ENCODE measurements at places on chromosomes 5 and 9.

DNA sequence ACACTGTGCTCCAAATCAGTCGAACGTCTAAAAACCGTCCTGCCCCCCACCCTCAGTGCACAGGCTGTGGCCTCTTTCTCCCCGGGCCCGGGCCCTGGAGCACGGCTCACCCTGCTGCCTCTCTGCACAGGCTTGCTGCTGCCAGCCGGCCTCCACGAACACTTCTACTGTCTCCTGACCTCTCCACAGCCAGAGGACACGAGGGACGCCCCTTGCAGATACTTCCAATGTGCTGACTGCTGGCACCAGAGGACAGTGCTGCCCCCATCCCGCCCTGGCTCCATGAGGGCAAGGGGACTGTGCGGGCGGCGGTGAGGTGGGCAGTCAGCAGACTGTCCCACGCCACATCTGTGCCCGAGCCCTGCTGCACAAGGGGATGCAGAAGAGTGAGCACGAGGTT lies 174.8 kb downstream of the COL23A1 start:
- no peak for DNase-seq

DNA sequence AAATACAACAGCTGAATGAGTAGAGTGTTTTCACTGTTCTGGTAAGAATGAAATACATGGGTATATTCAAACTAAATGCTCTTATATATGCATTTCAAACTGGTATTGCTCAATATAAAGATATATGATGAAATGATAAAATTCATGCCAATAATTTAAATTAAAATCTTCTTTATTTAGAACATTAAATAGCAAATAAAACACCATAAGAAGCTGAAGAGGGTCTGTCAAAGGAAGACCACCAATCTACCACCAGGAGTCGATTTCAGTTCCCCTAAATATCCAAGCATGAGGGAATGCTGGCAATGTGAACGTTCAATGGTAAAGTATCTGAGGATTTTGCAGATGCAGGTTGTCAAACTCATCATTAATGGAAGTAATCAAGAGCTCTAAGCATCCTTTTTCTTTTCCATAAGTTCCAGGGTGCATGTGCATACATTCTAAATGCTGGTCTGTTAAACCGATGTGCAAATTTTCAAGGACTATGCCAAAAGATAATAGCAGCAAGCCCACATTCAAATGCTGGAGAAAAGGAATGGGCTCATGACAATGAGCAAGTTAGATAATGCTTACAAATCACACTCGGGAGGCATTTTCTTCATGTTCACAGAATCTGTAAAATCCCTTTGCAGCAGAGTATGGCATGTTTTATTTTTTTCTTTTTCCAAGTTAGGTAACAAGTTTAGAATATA lies 118.8 kb upstream of the MTAP start:
- no peak for DNase-seq

- DNase-seq = no peak
Observed at GRCh38 chr5:69004676-69005075, 89.1 kb upstream of the SLC30A5 start.

GRCh38 chr9:120383999-120384924 lies 195.7 kb downstream of the CDK5RAP2 start:
- DNase-seq = no peak

DNA sequence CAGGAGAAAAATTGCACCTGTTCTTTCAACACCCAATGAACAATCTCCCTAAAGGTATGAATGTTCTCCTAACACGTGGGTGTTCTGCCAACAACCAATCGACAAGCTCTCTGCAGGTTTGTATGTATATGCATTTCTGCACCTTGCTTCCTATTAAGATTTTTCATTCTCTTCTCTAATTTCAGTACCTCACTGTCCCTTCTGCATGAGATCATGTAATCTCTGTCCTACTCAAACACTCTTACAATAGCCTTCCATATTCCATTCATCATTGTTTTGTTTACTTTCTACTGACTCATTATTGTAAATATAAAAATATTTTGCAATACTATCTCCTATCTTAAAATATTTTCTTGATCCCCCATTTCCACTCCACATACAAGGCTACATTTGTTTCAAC lies 382.0 kb downstream of the CDH12 start:
- no peak for DNase-seq

GRCh38 chr5:95823738-95824609 lies 1.4 kb upstream of the GLRX start:
- DNase-seq = no peak

- DNase-seq = peak; percentile 27
Observed at GRCh38 chr9:131503626-131504465, 1.1 kb downstream of the POMT1 start.

- DNase-seq = no peak
Observed at GRCh38 chr9:112355427-112355897, 22.0 kb upstream of the PTBP3 start.

- DNase-seq = no peak
Observed at GRCh38 chr5:168479166-168479565, 7.1 kb upstream of the RARS1 start.

DNA sequence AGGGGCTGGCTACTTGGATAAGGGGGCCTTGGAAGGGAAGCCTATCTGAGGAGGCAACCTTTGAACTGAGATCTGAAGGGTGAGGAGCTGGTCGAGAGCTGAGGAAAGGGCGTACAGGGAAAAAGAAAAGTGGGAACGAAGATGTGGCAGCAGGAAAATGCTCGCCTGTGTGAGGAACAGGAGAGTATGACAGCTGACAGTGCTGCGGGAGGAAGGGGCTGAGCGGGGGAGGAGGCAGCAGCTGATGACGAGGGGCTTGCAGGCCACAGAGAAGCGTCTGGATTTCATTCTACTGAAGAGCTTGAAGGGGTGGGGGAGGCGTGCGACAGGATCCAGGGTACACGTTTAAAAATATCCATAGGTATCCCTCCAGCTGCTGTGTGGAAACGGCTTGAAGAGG lies 28.9 kb downstream of the SH3PXD2B start:
- no peak for DNase-seq

DNA sequence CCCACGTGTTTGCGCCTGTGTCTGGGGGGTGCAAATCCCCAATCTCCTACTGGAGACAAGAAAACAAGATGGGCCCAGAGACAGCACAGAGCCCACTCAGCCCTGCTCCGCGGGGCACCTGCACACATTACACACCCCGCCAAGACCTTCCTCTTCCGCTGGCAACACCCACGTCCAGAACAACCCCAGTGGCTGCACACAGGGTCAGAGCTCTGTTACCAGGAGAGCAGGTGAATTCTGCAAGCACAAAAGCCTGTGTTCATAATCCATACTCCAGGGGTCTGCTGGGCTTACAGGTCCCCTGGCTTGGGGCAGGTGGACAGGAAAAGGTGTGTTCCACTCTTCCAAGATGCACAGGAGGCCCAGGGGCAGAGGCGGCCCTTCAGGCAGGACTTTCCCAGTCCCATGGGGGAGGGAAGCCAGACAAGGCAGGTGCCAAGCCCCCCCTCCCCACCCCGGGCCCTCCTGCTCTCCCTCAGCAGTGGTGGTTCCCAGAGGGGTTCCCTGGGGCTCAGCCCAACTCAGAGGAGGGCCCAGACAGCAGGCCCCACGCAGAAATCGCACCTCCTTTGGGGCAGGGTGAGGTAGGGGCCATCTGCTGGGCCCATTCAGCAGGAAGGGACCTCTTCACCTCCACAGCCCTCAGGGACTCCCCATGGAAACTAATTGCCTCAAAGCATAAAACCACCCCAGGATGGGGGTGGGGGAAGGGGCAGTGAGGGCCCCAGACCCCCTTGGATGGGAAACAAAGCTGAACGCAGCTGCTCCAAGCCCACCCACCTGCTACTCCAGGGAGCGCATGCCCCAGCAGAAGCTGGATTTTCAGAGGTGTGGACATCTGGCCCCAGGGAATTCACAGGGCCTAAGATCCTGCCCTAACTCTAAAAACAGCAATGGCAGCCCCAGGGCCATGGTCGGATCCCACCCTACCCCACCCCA lies 105.3 kb downstream of the VAV2 start:
- no peak for DNase-seq

- no peak for DNase-seq
Observed at GRCh38 chr5:168793841-168794837, 215.0 kb upstream of the PANK3 start.

GRCh38 chr5:104347119-104347708 lies 784.6 kb upstream of the NUDT12 start:
- no peak for DNase-seq

DNA sequence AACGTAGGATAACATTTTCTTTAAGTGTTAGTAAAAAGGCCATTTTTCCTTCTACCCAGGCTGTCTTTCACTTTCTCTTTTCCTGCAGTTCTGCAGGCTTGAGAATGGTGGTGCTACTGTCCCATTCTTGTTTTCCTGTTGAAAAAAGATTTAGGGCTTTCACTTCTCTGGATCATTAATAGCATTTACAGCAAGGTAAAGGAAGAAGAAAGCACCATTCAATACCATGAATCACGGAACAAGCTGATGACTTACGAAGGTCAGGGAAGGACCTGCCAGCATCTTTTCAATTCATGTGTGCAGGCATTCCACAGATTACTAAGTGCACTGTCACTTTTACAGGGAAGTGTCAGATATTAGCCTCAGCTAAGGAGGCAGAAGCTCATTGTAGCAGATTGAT lies 292.8 kb downstream of the YTHDC2 start:
- no peak for DNase-seq

DNA sequence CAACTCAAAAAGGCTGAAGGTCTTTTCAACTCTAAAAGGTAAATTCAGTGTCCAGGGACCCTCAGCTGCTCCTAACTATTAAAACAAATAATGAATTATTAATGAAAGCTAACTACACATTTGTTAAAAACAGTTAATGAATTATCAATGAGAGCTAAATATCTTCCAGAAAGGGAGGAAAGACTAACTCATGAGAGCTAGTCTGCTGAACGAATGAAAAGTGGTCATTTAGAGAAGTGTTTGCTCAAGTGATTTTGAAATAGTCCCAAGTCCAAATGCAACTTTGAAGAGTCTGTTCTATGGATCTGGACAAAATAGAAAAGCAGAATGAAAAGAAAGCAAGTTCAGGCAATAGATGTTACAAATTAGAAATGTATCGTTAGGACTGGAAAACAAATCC lies 133.9 kb upstream of the SPEF2 start:
- no peak for DNase-seq

DNA sequence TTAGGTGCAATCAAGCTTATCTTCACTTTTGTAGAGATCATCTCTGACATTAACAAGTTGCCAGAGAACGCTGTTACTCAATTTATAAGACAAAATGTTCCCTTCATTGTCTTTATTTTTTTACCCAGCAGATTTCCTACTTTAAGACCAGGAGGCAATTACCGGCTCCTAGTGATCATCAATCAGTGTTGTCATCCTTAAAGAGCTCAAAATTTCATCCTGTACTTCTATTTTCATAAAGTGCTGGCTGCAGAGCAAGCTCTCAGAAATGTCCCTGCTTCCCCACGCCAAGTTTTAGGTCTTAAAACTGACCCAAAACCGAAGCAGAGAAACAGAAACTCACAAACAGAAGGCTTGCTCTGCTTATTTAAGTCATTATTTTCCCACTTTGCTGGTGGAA lies 82.9 kb downstream of the PJA2 start:
- DNase-seq = no peak

DNA sequence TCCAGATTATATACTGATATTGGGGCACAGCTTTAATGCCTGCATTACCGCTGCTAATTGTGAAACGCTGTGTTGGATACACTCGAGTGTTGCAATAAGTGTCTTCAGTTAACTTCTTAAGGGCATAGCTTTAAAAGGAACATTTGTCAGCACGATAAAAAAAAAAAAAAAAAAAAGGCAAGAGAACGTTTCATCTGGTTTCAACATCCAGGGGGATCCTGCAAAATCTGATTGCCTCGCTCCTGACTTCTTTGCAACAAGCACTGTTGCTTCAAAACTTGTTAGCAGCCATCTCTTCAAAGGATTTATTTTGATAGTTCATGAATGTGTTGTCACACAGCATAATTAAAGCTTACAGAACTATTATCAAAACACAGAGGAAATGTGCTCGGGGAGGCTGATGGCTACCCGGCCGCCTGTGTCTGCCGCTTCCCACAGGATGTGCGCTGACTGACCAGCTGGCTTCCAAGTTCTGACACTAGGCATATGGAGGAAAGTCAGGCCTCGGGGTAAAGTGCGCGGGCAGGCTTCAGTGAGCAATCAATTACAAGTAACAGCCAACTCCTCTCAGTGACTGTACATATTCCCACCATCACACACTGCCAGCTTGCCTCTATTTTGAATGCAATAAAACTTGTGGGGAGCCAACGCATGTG lies 77.7 kb downstream of the EBF1 start:
- no peak for DNase-seq

GRCh38 chr5:143879646-143880045 lies 67.7 kb downstream of the HMHB1 start:
- no peak for DNase-seq

GRCh38 chr9:127346584-127346983 lies 50.4 kb upstream of the SLC2A8 start:
- no peak for DNase-seq

DNA sequence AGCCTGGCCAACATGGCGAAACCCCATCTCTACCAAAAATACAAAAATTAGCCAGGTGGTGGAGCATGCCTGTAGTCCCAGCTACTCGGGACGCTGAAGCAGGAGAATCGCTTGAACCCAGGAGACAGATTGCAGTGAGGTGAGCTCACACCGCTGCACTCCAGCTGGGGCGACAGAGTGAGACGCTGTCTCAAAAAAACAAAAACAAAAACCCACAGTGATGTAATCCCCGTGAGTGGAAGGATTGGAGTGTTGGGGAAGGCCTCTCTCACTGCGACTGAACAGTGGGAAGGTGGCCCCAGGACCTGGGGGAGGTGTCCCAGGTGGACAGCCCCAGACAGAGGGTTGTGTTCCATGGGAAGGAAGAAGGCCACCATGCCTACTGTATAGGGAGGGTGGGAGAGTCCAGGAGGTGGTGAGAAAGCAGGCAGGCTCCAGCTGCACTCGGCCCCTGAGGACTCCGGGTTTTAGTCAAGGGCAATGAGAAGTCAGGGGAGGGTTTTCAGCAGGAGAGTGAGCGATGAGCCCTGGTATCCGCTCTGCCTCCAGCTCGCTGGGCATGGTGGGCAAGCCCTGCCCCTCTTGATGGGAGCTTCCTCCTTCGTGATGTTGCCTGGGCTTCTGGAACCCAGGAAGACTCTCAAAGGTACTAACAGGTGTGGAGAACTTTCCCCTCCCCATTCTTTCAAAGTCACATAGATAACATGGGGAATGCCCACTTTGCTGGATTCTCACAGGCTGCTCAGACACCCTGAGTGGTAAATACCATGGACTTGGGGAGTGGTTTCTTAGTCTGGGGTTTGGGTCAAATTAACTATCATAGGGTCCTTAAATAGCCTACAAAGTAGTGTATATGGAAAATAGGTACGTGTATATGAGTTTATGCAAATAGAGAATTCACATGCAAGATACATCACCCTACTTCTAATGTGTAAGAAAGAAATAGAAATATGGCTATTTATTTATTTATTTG lies 74.7 kb downstream of the PPARGC1B start:
- no peak for DNase-seq
